ENCODE measurements at places on chromosomes 3 and 15. TPM values are rescaled to one million over a fixed set of nuclear protein-coding genes. Genes with fewer than 3 reads are reported as not detected.

The CBLB gene
- 141 TPM for total RNA-seq

The SH3GL3 gene
- 0.29 TPM for total RNA-seq

The ARHGEF26 gene
- total RNA-seq, result 24.9 TPM

The CCR4 gene
- total RNA-seq, result 0.23 TPM

The FBN1 gene
- total RNA-seq, result 194 TPM

The TMEM39A gene
- total RNA-seq, result 36.7 TPM
